ENCODE measurements at places on chromosomes 1 and 21.

DNA sequence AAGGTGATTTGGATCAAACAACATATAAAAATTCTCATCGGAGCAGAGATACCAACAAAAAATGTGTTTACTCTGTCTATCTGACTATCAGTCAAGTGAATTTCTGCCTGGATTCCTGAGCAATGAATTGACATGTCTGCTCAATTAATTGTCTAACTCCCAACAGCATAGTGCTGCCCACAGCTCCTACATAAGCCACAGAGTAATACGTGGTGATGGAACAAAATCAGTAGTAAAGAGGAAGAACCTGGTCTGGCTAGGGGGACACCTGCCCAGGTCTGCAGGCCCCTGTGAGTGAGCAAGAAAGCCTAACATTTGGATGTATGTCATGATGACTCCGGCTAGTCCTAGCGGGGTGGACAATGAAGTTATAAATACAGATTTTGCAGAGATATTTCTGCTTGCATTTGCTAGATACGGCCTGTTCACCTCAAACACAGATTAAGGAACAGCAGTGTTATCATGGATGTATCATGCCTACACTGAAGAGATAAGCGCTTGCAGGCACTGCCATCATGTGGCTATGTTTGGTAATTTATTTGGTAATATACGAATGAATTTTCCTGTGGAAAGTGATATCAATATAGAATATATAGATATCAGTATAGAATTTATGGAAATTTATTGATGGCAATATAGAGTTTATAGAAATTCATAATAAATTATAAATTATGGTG is 69.6 kb upstream of the LRRC8B start:
- no peak for DNase-seq

DNA sequence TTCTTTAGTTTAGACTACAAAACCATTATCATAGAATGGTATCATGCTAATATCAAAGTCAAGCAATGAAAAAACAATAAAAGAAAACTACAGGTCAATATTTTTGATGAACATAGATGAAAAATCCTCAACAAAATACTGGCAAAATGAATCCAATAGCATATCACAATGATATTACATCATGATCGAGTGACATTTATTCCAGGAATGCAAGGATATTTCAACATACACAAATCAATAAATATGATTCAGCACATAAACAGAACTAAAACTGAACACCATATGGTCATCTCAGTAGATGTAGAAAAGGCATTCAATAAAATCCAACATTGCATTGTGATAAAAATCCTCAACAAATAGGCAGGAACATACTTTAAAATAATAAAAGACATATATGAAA is 1657.7 kb downstream of the KCNT2 start:
- DNase-seq: peak; percentile 49

GRCh38 chr1:202998836-202999750 is 8.1 kb upstream of the TMEM183A start:
- DNase-seq: peak; percentile 40

DNA sequence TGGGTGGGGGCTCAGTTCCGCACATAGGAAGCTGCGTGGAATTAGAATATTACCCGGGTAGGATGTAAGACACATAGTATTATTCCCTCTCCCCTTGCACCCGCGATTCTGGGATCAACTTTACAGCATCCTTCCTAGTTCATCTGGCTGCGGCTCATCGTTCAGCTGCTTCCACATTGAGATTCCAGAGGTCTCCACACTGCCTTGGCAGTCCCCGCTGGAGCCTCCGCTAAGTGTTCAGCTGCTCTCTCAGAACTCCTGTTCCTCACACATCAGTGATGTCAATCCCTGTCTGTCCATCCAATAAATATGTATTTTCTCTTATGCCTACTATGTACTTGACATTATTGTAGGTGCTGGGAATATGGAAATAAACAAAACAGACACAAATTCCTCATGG is 135.6 kb upstream of the SYT6 start:
- DNase-seq: no peak

DNA sequence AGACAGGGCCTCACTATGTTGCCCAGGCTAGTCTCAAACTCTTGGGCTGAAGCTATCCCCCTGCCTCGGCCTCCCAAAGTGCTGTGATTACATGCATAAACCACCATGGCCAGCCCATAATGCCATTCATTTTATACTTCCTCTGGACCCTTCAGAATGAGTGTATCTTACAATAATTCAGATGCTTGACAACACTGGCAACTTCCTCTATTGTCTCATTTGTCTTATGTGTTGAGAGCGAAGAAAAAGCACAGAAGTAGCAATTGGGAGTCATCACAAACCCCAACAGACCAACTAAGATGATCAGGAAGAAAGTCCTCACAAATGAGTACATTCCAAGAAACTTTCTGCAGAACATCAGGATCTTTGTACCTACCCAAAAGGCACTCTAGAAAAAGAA is 191.9 kb downstream of the RERE start:
- no peak for DNase-seq

DNA sequence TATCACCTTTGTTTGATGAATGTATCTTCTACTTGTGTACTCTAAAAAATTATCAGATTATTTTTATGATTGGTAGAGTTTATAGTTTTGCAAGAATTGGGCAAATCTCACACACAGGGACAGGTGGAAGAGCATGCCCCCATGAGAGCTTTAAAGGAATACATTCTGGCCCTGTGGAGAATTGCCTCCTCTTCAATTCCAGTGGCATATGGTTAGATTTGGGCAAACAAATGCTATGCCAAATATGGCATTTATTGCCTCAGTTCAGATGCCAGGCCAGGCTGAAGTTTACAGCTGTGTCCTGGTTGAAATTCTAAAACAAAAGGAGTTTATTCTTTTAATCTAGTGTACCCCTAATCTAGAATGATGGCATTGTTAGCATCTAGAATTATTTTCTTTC is 162.4 kb upstream of the CACYBP start:
- no peak for DNase-seq

- peak; percentile 81 for DNase-seq
Observed at GRCh38 chr1:78340006-78340405, 150.8 kb upstream of the PTGFR start.

GRCh38 chr1:10793129-10793651 is 3.3 kb downstream of the CASZ1 start:
- no peak for DNase-seq

GRCh38 chr1:172540635-172541034 is 7.7 kb downstream of the SUCO start:
- no peak for DNase-seq

DNA sequence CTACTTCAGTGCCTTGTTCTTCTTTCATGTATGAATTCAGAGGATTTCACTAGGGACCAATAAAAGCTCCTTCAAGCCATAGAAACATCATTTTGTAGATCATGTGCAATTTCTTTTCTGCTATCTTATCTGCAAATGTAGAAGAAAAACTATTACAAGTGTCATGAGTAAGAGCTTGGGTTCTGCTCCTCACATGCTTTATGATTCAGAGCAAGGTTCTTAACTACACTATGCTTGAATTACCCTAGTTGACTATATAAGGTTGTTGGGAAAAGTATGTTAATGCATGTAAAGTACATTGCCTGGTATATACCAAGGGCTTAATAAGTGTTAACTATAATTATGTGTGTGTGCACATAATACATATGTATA is 91.4 kb upstream of the S1PR1 start:
- no peak for DNase-seq

GRCh38 chr1:151882466-151882865 is 26.8 kb downstream of the THEM4 start:
- no peak for DNase-seq

GRCh38 chr1:46345281-46345680 is 4.7 kb downstream of the NSUN4 start:
- DNase-seq: no peak

- no peak for DNase-seq
Observed at GRCh38 chr1:233368789-233369130, 41.2 kb downstream of the MAP3K21 start.

- no peak for DNase-seq
Observed at GRCh38 chr1:186683652-186684410, 3.6 kb upstream of the PTGS2 start.

DNA sequence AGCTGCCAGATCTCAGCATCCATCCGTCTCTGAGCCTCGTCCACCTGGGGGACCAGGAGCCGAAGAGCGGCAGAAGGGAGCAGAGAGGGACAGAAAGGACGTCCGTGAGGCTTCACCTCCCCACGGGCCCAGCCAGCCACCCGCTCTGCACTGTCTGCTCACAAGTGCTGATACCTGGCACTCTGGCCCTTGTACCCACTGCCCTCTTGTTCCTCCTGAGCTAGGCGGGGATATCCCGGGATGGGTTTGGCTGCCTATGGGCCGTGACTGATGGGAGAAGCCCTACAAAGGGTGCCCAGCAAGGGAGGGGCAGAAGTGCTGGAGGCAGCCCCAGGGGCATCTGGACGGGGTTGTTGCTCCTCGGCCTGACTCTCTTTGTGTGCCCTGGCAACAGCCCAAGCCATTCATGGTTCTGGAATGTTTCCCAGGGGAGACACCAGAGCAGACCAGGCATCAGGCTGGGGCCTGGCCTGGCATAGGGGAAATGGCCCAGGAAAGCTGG is 57.6 kb downstream of the LDLRAD2 start:
- peak; percentile 73 for DNase-seq

DNA sequence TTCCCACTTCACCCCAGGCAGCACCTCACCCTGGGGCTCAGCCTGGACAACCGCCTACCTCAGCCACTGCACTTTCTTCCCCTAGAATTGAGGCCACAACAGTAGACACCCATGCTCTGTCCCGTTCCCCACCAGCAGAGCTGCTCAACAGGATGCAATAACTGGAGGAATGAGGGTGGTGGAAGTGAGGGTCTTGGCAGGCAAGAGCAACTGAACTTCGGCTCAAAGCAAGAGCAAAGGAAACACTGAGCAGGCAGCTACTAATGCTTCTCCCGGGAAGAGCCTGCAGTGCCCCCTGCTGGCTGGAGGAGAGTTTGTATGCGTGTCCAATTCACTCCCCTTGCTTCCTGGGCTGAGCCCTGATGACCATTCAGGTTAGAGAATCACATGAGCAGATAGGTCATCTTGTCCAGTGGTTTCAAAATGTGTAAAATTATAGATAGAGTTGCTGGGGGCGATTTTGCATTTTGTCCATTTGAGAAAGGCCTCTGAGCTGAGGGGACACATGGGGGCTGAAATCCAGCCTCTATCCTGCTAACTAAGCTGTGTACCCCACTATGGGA is 13.9 kb downstream of the NT5C1A start:
- DNase-seq: no peak

DNA sequence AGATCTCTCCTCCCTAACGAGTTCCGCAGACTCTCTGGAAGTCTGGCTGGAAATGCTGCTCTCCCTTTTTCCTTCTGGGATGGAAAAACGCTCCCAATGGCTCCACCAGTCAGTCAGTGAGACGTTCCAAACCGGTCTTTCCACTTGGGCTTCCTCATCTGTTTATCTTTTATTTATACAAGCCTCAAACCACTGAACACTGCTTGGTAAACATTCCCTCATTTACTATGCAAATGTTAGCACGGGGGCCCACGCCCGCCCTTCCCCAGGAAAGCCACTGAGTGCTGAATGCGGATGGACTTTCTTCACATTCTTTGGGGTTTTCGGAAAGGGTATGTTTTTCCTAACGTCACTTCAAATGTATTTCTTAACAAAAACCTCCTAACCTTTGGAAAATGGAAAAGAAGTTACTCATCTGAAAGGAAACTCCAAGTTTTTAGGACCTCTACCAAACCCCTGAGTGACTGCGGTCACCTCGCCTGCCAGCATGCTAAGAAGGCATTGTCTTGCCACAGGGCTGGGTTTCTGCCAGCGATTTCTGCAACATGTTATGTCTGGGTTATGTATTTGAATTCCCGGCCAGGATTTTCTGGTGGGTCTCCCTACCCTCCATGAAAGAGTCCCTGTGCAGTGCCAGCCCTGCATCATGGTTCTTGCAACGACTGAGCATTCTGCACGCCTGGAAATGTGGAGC is 14.0 kb upstream of the UMODL1 start:
- DNase-seq: no peak

GRCh38 chr1:155458111-155458510 is 104.5 kb downstream of the ASH1L start:
- no peak for DNase-seq

GRCh38 chr1:241857131-241857530 is 9.1 kb downstream of the EXO1 start:
- DNase-seq: no peak

DNA sequence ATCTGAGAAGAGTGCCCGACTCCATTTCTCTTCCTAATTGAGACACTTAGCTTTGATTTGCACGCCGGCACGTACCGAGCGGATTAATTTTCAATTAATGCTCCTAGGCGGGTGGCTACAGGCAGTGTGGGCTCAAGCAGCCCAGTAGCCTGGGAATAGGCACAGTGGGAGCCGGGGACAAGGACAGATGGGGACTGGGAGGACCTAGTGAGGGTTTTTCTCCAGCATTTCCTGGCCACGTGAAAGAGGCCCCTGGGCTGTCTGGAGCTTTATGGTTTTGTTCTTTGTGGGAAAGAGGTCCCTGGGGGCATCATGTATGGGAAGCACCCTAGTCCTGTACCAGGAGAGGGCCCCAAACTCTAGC is 78.6 kb upstream of the CSF3R start:
- DNase-seq: no peak

- peak; percentile 88 for DNase-seq
Observed at GRCh38 chr1:153572569-153573015, 6.9 kb upstream of the S100A2 start.

- no peak for DNase-seq
Observed at GRCh38 chr1:14194511-14194910, 404.0 kb upstream of the KAZN start.

- DNase-seq: no peak
Observed at GRCh38 chr1:89995598-89996449, 914 bp downstream of the ZNF326 start.

DNA sequence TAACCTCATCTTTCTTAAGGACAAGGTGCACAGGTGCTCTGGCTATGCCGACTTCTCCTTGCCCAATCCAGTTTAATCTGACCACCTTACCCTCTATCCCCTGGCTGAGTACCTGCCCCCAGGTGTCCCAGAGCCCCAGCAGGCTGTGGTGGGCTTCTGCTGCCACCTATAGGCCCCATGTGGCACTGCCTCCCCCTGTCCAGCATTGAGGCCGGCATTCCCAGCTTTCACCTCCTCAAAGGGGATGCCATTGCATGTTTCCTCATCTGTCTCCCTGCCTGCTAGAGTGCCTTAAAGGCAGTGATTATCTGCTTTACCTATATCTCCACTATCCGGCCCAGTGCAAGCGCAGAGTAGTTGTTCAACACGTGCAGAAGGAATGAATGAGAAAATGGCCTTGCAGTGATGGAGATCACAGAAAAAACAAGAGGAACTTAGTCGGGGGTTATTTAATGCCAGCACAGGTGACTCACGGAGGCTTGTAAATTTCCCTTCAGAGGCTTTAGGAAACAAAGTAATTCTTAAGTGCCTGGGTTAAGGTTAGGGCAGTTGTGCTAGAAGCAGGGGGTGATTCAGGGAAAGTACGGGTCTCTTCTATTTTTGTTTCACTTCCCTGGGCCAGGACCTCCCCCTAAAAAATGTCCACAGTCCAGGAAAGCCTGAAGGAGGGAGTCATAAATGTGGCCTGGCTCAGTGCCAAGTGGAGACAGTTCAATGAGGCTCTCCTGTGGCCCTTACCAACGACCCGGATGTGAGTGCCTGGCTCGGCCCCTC is 131.8 kb upstream of the NGF start:
- DNase-seq: peak; percentile 56

- peak; percentile 11 for DNase-seq
Observed at GRCh38 chr1:174160109-174160473, 771 bp downstream of the RABGAP1L start.

- DNase-seq: no peak
Observed at GRCh38 chr21:40685141-40685540, 161.8 kb downstream of the DSCAM start.

- no peak for DNase-seq
Observed at GRCh38 chr1:44040418-44040817, 9.2 kb upstream of the SLC6A9 start.

GRCh38 chr1:234243521-234244260 is 129.6 kb upstream of the COA6 start:
- no peak for DNase-seq

Measured in HS-5 (cell line).